ENCODE measurements at places on chromosomes 6 and 20.

- DNase-seq = no peak
Measured at GRCh38 chr6:113893866-113894265, 36.7 kb downstream of the MARCKS start.

GRCh38 chr6:12291839-12292604 lies 1.9 kb downstream of the EDN1 start:
- no peak for DNase-seq

GRCh38 chr20:40945754-40946450 lies 82.7 kb upstream of the TOP1 start:
- no peak for DNase-seq

DNA sequence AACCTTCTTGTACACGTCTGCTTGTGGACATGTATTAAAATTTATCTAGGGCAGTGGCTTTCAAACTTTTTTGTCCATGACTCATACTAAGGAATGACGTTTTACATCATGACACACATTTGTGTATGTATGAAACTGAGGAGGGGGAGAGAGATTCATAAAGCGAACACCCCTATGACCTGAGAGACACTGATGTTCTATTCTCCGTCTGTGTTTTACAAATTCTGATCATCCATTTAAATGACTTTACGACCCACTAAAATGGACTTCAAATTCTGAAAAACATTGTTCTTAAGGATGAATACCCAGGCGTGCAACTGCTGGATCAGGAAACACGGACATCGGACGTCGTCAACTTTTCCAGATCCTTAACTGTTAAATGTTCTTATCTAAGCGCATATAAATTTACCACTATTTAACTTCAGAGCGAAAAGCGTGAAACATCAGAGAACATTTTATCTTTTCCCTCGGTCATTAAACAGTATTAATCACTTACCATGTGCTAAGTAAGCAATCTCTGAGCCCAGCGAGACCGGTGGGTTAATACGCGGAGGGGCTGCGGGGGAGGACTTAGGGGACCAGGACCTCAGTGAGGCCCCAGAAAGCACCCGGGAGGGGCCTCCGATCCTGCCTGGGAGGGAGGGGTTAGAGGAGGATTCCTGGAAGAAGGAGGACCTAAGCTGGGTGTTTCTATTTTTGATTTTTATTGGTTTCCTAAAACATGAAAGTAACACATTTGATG lies 1.2 kb downstream of the PLAGL1 start:
- DNase-seq = no peak

DNA sequence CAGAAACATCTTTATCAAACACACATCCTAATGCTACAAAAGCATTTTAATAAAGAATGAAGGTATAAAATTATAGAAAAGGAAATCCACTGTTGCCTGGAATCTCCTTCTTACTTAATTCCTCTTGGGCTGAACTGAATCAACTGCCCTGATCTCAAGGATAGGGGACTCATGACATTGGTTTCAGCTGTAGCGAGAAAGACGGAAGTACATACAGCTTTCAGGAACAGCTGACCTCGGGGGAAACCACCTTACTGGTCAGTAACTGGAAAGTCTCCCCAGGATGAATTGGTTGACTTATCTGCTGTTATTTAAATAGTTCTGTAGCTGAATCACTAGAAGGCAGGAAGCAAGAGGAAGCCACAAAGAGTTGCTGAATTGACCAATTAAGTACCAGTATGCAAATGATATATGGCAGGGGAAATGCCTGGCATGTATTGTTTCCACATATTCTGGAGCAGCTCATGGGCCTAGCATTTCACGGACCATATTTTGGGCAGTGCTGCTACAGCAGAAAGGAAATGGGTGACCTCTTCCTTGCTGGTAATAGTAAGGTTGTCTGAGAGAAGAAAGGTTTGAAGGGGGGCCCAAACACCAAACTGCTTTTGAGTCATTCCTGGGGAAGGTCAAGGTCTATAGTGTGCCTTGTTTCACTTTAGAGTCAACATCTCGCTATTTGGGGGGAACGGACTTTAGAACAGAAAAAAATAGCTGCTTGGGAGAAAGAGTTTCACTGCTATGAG lies 43.7 kb upstream of the MAP7 start:
- DNase-seq = peak; percentile 94

GRCh38 chr6:139380168-139380567 lies 5.7 kb upstream of the CITED2 start:
- no peak for DNase-seq

GRCh38 chr6:3919130-3919628 lies 70.0 kb downstream of the FAM50B start:
- no peak for DNase-seq

GRCh38 chr6:100258752-100259151 lies 206.0 kb downstream of the SIM1 start:
- DNase-seq = no peak

DNA sequence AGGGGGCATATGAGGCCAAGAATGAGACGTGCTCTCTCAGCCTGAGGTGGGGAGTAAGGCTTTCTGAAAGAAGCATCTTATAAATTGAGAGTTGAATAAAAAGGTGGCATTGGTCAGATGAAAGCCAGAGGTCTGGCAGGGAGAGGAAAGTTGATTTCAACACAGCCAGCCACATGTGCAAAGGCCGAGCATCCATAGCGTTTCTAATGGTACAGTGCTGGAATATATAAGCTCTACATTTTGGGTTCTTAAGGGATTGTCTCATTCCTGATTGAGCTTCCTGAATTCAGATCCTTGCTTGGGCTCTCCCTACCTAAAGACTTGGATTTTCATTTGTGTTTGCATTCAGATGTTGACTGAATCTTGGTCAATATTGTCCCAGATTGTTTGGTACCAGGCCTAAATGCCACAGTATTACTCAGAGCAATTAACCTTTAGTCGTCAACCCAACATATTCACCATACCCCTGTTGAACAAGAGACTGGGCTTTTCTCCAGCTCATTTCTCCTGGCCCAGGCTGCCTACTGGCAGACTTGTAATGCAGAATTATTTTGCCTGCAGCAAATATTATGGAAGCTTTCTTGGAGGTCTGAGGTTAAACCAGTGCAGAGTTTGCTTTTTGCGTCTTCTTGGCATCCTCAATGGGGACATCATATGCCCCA lies 14.5 kb upstream of the BCAS1 start:
- no peak for DNase-seq

GRCh38 chr6:37324131-37325033 lies 29.4 kb upstream of the RNF8 start:
- DNase-seq = no peak

DNA sequence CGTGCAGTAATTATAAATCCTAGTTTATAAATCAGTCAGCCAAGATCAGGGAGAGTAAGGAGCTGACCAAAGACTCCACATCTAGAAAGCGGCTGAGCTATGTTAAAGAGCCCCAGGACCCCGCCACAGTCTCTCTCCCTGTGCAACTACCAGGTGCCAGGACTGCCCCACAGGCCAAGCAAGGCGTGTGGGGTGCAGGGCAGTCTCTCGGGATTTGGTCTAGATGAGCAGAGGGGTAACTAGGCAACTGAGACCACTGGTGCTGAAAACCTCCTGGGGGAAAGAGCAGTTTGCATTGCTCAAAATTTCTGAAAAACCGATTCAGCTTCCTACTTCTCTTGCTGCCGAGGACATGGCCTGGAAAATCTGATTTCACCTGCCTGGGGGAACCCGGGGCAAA lies 10.4 kb downstream of the PMEPA1 start:
- DNase-seq = no peak

DNA sequence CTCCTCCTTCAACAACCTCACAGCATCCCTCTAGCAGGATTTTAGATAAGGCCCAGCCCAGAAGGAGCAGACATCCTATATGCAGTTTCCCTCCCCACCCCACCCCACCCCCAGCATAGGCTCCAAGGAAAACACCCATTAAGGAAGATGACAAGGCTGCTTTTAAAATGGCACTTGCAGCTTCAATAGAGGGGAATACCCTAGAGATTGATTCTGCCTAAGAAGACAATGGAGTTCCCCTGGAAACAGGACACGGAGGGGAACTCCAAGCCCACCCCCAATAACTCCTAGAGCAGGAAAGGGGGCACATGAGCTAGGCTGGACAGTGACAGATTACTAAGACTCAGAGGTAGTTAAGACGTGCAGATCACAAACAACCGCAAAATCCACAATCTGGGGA lies 34.7 kb downstream of the CPNE5 start:
- DNase-seq = no peak

DNA sequence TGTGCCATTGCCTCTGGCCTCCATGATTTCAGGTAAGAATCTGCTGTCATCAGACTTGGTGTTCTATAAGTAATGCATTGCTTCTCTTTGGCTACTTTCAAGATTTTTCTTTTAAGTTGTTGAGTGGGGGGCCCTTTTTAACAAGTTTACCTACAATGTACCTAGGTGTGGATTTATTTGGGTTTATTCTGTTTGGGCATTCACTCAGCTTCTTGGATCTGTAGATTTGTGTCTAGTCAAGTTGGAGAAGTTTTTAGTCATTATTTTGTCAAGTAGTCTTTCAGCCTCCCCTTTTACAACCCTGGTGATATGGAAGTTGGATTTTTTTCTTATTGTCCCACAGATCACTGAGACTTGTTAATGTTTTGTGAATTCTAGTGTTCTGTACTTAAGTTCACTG lies 14.1 kb downstream of the ENPP5 start:
- no peak for DNase-seq

DNA sequence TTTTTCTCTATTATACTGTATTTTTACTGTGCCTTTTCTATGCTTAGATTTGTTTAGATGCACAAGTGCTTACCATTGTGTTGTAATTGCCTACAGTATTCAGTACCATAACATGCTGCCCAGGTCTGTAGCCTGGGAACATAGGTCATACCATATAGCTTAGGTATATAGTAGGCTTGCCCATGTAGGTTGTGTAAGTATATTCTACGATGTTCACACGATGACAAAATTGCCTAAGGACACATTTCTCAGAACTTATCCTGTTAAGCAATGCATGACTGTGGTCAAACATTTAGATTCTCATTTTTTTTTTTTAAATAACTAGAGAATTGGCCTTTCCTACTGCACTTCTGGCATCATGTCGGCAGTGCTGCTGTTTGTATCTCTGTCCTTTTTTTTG lies 253.7 kb upstream of the SUPT3H start:
- DNase-seq = no peak

DNA sequence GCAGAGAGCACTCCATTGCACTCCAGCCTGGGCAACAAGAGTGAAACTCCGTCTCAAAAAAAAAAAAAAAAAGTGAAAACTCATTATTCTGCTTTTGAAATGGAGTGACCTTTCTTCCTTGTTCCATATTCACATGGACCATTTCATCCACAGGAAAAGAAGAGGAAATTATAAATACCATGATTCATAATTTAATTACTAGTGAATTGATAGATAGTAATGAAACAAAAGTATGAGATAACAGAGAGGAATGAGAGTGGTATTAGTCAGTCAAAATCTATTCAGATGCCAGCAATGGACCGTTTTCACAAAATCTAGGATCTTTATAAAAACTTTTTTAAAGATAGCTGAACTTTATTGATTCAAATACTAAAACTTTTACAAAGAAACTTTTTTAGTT lies 443.1 kb upstream of the FLRT3 start:
- no peak for DNase-seq

DNA sequence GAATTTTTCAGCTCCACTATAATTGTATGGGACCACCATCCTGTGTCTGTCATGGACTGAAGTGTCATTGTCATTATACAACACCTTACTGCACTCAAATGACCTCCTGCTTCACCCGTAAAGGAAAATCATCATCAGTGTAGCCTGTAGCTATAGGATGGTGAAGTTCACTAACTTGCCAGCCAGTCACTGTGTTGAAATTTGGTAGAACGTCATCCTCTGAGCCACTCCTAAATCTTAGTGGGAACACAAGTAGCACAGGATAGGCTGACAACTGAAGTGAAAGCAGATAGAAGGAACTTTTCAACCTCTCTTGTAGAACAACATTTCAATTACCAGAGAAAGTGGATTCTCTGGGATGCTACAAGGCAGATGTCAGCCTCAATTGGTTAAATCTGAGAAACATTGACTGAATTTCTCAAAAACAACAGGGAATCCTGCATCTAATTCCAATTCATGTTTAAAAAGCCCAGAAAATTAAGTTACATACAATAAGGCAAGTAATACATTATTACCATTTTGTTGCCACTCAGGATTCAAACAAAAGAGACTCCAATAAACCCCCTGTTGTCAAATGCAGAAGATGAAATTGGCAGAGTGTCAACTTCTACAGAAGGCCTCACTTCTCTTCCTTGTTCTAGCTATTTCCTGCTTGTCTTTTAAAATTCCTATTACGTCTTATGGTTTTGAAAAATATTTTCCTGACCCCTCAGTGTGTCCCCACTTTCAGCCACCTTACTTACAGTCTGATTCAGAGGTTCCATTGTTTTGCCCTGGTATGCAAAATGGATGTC lies 647.9 kb upstream of the AGPAT4 start:
- DNase-seq = no peak

- no peak for DNase-seq
Measured at GRCh38 chr6:74181471-74181870, 485.5 kb downstream of the CD109 start.

- DNase-seq = no peak
Measured at GRCh38 chr20:23782366-23782983, 31.7 kb upstream of the CST1 start.

- DNase-seq = no peak
Measured at GRCh38 chr6:145743332-145743731, 8.0 kb upstream of the EPM2A start.

GRCh38 chr20:49291200-49291599 lies 13.3 kb upstream of the ZNFX1 start:
- DNase-seq = no peak

DNA sequence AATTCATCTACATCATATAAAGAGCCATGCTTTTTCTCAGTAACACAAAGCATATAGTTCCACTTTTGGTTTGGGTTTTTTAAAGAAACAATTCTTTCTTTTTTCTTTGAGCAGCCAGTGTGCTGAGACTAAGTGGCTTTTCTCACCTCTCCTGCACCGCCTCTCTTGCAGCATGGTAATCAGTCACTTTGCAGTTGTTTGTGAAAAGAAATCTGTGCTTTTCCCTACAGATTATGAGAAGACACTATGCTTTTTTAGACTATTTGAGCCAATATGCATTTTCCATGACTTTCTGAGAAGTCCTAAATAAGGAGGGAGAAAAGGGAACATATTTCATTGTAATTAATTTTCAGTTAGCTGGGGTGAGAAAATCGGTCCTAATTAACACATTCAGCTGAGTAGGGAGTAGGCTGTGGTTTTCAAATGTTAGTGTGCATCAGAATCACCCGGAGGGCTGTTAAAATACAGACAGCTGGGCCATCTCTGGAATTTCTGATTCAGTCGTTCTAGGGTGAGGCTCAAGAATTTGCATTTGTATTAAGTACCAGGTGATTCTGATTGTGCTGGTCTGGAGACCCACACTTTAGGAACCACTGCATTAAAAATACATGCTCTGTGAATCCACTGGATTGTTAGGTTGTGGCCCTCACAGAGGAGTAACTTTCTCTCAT lies 155.2 kb downstream of the TINAG start:
- DNase-seq = no peak

Data from GM12878 (cell line).